ENCODE measurements at places on chromosomes 2 and 18.

- DNase-seq: no peak
These were observed 44.3 kb downstream of the MAP3K20 start for GRCh38 chr2:173119944-173120343.

- DNase-seq: no peak
These were observed 61.3 kb downstream of the EFEMP1 start for GRCh38 chr2:55862246-55862645.

GRCh38 chr18:55354795-55355194, 233.2 kb downstream of the TCF4 start:
- DNase-seq: no peak

DNA sequence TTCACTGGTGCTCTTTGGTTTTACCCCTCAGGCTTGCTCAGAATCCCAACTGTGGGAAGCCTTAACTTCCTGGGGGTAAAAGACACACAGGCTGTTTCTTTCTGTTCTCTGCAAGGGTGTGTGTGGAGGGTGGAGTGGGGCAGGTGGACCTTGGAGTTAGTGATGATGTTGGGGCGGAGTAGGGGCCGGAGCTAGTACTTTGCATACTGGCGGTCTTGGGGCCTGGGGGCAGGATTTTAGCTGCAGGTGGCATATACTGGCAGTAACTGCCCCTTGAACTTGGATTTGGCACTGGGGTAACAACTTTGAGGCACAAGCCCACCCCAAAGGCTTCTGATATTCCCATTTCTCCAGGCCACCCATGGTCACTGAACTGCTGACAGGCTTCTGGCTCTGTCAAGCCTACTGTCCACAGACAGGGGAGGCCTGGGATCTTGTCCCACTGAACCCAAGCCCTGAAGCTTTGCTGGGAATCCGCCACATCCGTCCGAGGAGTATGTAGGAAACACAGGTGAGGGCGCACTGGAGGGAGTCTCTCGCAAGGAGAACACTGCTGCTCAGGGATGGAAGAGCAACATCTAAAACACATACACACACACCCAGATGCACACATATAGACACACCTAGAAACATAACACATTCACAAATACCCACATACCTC, 258.9 kb downstream of the DYSF start:
- DNase-seq: no peak

DNA sequence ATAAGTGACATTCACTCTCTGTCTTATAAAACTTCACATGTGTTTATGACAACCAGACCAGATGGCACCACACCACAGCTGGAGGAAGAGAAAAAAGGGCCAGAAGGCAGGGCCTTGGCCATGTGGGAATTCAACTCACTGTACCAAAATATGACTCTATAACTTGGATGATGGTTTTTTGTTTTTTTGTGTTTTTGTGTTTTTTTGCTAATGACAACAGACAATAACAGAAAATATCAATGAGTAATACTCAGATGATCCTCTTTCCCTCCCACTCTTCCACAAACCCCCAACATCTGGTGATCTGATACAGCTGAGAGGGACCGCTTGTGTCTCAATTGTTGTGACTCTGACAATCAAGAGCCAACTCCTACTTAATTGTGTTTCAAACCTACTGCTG, 12.4 kb downstream of the NMI start:
- no peak for DNase-seq

DNA sequence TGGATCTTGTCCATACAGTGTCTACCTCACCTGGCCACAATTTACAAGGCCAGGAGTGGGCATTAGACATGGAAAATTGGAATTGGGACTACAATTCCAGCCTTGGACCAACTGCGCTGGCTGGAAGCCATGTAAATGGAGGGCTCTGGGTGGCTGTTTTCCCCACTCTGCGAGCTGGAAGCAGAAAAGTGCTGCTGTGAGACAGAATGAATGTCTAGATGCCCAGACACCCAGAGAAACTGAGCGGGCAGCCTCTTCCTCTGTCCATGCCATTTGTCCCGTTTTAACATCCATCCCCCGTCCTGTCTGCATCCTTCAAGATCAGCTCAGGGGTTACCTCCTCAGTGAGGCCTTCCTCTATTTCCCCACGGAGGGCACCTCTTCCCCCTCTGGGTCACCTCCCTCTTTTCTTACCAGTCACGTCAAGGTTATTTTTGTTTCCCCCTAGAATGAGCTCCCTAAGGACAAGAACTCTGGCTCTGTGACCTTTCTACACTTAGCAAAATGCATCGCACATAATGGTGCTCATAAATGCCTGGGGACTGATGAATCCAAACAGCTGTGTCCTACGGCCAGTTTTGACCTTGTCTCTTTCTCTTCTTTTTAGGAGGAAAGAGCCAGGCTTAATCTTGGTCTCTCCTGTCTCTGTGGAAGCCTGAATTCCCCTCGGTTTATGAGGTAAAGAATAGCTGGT, 41.2 kb downstream of the MCFD2 start:
- no peak for DNase-seq

- no peak for DNase-seq
These were observed 585 bp downstream of the ABCA12 start for GRCh38 chr2:215137741-215138340.

GRCh38 chr2:38560092-38560491, 42.6 kb downstream of the HNRNPLL start:
- no peak for DNase-seq

- DNase-seq: no peak
These were observed 796.4 kb upstream of the CDH2 start for GRCh38 chr18:28973324-28973723.

DNA sequence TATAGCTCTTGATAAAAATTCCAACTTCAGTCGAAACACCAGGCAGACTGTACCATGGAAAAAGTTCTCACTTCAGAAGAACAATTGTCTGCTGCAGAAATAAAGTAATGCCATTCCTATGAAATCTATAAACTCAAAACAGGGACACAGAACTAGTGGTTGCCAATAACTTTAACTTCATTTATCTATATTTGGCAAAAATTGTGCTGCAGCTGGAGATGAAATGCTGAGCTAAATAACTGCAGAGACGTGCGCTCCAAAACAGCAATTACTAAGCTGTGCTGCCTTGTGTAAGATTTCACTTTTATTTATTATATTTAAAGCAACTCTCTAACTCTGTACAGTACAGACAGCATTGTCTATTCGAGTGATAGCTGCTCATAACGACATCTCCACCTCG, 540.1 kb upstream of the ID2 start:
- DNase-seq: no peak

DNA sequence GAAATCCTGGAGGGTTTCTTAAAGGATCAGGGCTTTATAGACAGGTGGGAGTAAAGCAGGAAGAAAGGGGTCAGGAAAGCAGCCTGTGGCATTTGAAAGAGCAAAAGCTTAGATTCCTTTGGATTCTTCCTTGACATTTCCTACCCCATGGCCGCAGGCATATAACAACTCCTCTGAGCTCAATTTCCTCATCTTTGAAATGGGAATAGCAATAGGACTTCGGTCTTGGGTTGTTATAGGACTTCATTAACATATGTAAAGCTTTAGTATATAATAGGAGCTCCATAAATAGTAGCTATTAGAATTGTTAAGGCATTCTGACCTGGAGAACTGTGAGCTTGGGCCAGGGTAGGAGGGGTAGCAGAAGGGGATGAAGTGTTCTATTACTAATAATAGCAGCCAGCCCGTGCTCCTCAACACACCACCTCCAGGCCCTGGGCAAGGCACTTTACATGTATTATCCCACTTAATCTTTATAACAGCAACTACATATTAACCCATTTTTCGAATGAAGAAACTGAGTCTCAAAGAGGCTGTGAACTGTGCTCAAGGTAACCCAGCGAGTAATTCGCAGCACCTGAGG, 10.6 kb downstream of the ZFP36L2 start:
- no peak for DNase-seq

DNA sequence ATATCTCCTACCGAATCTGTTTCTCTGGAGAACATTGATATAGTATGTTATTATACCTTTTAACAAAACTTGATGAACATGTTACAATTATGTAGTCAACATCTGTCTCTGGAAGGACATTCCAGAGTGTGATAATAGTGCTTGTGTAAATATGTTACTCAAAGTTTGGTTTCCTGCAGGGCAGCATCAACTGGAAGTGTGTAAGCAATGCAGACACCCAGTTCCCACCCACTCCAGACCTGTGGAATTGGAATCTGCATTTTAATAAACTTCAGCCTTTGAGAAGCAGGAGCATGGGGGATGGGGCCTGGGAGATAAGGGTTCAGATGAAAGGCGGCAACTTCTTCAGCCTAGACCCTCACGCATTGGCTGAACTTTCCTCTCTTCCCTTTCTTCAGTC, 398.9 kb downstream of the RND3 start:
- DNase-seq: no peak

DNA sequence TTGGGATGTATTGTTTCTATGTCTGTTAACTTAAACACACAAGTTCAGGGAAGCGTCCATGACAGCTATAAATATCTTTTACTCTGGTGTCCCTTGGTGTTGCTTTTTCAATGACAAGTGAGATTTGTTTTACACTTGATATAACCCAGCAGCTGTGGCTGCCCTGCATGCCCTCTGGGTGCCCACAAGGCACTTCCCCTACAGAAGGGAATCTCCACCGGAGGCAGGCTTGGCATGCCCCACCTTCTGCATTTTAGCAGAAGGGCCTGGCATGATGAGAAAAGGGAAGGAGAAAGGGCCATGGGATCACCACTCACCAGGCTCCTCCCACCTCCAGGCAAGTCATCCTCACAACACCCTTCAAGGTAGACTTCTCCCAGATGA, 68.7 kb downstream of the TMEM247 start:
- DNase-seq: no peak

GRCh38 chr2:177239932-177240630, 24.4 kb downstream of the NFE2L2 start:
- no peak for DNase-seq

DNA sequence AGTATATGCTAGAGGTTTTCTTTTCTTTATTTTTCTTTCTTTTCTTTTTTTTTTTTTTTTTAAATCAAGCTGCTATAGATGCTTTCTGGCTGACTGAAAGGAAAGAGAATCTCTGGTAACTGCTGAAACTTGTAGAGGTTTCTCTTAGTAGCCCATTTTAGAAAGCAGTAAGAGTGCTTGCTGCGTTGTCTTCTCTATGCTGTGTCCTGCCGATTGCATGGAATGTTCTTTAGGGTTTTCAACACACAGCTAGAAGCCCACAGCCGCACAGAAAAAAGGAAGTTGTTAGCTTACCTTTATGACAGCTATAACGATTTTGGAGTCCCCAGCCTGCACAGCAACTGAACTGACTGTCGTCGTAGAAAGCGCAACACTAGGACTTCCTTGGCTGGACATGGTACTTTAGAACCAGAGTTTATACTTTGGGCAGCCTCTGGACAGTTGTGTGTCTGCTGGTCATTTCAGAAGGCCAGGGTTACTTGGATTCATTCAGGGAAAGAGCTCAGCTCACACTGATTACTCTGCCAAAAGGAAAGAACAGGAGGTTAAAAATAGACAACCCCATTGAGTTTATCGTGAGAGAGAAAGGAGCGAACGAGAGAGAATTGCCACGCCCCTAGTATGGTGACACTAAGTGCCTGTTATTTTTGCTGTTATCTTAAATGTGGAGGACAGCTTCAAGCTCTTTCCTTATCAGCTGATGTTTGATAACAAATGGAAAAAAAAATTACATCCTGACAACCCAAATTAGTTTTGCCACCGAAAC, at the start of gene CCDC141:
Gene CCDC141 (minus strand): TSS at position 592 of the 766 bp plus-strand sequence. CDS start 196 bp downstream, at position 396.
- DNase-seq: no peak

DNA sequence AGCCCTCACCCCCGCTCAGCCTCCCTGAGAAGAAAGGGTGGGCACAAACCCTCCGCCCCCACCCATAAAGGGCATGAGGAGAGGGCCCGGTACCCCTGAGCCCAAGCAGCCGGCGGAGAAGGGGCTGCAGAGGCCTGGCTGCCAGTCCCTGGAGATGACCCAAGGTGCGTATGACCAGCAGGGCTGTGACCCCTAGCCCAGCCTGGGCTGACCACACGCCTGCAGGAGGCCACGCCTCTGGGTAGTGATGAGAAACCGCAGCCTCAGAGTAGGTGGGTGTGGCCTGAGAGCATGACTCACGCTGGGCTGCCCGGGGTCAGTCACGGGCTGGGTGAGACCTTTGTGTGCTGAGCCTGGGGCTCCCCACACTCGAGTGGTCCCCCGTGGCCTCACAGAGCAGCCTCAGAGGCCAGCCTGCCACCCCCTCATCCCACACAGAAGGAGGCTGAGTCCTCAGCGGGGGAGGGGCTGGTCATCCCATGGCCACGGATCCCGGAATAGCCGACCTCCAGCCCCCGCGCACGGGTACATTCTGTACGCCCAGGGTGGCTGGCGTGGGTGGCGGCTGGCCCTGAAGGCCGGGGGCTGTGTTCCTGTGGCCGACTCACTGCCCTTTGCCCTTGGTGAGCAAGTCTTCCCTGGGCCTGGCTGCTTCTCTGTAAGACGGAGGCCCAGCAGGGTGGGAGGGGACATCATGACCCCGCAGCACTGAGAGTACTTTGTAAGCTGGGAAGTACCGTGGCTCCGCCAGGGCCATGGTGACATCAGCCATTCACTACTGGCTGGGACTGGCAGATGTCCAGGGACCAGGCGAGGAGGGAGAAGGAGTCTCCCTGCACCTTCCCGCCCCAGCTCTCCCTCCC, 110.8 kb upstream of the OTOS start:
- DNase-seq: no peak

- DNase-seq: no peak
These were observed 1111.6 kb upstream of the ZEB2 start for GRCh38 chr2:145631561-145631960.

DNA sequence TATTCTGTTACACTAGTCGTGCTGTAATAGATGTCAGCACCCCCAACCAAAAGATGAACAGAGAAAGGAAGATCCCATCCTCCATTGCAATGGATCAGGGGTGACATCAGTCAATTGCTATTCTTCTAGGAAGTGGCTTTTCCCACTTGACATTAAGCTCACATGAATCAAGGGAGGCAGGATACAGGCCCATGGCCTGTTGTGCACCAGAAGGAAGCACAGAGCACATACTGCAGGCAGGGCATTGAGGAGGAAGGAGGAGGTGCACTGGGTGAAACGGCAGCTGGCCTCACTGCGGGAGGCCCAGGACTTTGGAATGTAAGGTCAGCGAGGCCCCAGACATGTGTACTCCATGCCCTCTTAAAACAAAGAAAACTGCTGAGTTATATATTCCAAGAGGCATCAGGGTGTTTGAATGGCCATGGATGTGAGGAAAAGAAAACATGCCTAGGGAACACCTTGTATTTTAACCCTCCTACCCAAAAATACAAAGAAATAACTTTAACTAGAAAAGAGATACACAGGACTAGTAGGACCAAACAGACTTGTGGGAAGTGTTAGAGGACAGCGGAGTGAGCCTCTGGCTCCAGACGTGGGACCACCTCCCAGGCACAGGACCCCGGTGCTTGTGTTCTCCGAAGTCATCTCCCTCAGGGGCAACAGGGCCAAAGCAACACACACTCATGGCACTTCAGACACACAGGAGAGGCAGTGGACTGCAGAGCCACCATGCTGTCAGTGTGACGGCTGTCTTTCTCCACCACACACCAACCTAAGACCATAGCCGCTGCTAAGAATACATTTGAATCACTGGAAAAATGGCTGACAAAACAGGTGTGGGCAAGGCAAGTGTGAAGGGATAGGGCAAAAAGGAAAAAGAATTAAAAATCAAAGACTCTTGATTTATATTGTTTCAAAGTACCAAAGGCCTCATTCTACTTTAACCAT, 51.4 kb upstream of the RIOK3 start:
- DNase-seq: no peak

Data from cortex of kidney (tissue), 1 donor.